ENCODE measurements at places on chromosomes 13 and 19.

DNA sequence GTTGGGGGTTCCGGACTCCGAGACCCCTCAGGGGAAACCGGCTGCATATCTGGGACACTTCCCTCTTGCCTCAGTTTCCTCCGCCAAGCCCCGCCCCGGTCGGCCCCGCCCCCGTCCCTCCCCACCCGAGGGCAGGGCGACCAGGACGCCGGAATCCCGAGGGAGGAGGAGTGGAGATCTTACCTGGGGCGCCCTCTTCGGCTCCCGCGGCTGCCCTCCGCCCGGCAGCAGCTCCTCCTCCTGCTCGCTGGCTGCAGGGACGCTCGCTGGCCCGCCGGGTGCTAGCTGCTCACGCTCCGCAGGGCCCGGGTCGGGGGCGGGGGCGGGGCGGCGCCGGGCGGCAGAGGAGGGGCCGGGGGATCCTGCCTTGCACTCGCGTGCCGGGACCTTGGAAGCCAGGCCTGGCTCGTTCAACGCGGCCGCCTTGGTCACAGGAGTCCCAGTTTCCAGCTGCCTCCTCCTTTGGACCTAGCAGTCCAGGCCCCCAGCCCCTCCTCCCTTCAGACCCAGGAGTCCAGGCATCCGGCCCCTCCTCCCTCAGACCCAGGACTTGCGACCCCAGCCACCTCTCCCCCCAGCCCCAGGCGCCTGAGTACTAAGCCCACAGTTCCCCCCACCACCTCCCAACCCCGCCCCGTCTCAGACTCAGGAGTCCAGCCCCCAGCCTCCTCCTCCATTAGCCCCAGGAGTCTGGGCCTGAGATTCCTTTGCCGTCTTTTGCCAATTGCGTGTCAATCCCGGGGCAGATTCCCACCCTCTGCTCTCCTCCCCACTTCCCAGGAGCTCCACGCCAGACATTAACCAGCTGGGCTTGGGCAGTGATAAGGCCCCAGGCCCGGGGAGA, at the start of gene NTF4:
TSS of gene NTF4 (minus strand) at position 51 of the 844 bp plus-strand sequence. CDS start 2,821 bp downstream, outside the sequence.
- no peak for DNase-seq

DNA sequence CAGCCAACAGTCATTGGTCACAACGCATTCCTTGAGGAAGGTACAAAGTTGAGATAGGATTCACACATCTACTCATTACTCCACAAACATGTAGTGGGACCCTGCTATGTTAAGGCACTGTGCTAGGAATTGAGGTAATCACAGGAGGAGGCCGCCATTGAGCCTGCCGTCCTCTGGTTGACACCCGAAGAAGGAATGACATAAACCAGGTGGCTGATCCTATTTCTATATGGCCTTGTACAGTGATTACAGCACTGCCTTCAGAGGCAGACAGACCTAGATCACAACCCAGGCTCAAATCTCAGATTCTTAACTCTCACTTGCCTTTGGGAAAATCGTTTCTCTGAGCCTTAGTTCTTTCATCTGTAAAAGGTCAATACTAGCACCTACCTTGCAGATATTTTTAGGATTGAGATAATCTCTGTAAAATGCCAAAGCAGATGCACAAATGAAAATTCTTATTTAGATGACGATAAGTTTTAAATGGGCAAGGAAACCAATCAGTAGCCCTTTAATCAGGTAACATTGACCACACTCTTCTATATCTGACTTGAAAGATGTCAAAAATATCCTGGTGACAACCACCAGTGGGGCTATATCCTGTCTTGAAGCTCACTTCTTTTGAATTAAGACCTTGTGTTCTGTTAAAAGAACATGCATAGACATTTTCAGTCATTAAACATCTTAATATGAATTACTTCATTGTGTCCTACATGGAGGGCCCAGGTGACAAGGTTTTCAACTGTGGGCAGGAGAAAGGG, 251.6 kb downstream of the KCTD12 start:
- no peak for DNase-seq

GRCh38 chr13:81223778-81224177, 882.9 kb upstream of the SPRY2 start:
- no peak for DNase-seq

DNA sequence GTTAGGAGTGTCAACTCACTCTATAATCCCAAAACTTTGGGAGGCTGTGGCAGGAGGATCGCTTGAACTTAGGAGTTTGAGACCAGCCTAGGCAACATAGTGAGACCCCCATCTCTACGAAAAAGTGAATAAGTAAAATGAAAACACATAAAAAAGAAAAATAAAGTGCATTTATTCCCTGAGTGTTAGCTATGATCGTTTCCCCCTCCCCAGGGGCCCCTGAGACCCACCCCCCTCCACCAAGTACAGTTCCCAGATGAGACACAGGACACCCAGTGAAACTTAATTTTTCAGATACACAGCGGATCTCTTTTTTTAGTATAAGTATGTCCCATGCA, 28.6 kb upstream of the NANOS3 start:
- DNase-seq, result no peak

DNA sequence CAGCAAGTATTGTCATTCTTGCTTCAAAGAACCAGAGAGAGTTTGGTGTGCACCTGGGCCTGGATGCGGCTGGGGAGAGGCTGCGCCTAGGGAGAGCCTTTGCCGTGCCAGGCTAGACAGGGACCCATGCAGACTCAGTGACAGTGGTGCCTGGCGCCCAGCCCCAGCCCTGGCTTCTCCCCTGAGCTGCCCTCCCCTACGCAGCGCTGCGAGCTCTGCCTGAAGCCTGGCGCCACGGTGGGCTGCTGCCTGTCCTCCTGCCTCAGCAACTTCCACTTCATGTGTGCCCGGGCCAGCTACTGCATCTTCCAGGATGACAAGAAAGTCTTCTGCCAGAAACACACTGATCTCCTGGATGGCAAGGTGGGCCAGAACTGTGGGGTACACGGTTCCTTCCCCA, 12.0 kb downstream of the KMT2B start:
- DNase-seq, result no peak

DNA sequence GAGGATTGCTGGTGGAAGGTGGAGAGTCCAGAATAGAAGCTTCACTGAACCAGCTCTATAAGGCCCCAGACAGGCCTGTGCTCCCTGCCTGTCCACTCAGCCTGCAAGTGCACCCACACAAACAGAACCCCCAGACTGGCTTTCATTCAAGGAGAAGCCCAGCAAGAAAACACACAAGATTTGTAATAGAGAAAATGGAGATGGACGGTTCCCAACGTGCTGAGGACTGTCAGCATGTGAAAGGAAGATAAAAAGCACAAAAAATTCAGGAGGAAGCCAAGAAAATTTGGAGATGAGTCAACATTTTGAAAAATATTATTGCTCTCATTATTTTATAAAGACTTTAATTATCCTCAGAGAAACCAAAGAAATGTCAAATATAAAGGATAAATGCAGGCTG, 218.2 kb upstream of the SLC10A2 start:
- DNase-seq, result no peak

DNA sequence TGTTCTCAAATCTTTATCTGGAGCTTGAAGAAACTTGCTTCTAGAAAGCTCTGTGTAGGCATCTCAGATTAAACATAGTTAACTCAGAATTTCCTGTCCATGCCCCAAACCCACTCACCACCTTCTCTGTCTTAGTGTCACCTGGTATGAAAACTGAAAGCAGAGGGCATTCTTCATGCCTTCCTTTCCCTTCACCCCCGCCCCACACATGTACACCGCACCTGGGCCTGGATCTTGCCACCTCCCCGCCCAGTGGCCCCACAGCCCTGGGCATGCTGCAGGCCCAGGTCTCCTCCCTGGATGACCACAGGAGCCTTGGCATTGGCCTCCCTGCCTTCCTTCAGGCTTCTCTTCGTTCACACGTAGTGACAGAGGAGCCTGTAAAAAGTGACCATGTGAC, 15.8 kb downstream of the CFAP97D2 start:
- no peak for DNase-seq

DNA sequence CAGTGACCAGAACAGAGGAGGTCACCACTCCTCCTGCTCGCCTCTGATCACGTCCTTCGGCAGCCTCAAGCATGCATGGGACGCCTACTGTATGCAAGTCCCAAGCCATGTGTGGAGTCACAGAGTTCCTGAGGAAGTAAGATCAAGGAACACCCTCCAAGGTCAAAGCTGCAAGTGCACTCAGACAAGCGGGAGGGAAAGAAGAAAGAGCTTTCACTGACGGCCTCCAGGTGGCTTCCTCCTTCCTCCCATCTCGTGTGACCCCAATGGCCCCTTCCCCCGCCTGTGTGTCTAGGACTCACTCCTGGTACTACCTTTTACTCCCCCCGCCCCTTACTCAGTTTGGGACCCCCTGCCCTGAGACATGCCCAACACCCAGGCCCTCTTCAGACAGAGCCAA, 6.1 kb downstream of the HAUS8 start:
- DNase-seq, result no peak

GRCh38 chr19:31299665-31300064, 49.6 kb downstream of the TSHZ3 start:
- DNase-seq, result no peak

DNA sequence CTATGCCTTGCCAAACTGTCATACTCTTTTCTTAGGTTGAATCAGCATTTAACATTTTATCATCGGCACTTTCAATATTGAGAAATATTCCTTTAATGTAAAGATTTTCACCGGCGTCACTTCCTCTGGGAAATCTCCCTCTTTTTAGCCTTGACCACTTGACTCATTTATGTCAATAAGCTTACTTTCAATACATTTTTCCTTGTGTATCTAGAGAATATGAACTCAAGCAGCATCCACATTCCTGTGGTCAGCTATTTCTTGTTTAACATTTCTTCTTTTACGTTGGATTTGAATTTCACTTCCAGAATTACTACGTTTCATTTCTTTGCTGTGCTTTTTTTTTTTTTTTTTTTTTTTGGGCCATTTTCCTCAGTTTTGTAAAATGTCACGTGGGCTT, 271.2 kb upstream of the HTR2A start:
- DNase-seq, result peak; percentile 43

GRCh38 chr13:75506018-75506417, 24.0 kb upstream of the TBC1D4 start:
- DNase-seq, result no peak

DNA sequence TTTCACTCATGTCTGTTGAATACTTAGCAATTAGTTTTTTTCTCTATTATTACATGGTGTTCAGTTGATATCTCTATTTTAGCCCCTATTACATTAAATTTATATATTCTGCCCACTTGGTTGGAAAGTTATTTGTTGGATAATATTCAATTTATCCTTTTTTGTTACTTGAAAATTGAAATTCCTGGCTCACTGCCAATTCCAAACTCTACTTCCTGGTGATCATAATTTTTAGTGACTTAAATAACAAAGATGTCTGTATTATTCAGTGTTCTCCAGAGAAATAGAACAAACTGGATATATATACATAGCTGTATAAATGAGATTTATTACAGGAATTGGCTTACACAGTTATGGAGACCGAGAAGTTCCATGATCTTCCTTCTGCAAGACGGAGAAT, 93.6 kb downstream of the GPC5 start:
- DNase-seq, result no peak

GRCh38 chr19:676007-676338, 219 bp upstream of the FSTL3 start:
- DNase-seq, result no peak

GRCh38 chr19:3893509-3894179, 13.2 kb downstream of the ATCAY start:
- DNase-seq, result no peak

- no peak for DNase-seq
Observed at GRCh38 chr13:86825410-86825809, 845.8 kb upstream of the SLITRK5 start.

DNA sequence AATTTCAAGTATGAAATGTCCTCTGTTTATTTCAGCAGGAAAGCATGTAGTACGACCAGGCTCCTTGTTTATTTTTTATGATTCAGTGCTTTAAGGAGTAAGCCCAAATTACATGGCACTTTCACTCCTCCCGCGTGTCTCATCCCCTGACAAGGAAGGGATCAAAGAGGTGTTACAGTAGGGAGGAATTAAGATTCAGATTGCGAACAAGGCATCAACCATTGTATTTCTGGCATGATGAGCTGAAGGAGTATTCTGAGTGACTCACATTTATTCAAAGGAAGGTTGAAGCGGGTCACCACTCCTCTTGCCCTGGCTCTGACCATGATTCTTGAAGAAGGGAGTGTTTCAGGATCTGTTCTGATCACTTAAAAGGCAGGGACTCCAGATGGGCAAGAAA, 46.1 kb upstream of the CNMD start:
- DNase-seq, result no peak

DNA sequence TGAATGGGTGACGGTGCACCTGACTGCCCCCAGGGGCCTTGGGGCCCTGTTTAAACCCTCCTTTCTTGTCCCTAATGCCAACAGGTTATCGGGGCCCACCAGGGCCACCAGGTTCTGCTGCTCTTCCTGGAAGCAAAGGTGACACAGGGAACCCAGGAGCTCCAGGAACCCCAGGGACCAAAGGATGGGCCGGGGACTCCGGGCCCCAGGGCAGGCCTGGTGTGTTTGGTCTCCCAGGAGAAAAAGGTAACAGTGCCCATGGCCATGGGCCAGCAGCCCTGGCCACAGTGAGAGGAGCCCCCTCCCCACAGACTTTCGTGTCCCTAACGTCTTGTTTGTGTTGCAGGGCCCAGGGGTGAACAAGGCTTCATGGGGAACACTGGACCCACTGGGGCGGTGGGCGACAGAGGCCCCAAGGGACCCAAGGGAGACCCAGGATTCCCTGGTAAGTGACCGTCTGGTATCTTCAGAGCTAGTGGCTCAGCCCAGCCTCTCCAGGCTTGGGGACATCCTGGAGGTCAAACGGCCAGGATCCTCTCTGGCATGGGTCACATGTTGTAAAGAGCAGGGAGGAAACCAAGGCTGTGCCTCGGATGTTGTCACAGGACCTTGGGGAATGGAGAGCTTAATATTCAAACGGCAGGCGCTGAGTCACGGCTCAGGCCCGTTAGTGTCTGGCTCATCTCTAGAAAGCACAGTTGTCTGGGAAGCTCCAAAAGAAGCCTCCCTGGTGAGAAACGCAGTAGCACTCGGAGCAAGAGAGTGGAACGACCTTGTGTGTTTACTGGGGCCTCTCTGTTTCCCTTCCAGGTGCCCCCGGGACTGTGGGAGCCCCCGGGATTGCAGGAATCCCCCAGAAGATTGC, 58.3 kb downstream of the RAB20 start:
- no peak for DNase-seq

DNA sequence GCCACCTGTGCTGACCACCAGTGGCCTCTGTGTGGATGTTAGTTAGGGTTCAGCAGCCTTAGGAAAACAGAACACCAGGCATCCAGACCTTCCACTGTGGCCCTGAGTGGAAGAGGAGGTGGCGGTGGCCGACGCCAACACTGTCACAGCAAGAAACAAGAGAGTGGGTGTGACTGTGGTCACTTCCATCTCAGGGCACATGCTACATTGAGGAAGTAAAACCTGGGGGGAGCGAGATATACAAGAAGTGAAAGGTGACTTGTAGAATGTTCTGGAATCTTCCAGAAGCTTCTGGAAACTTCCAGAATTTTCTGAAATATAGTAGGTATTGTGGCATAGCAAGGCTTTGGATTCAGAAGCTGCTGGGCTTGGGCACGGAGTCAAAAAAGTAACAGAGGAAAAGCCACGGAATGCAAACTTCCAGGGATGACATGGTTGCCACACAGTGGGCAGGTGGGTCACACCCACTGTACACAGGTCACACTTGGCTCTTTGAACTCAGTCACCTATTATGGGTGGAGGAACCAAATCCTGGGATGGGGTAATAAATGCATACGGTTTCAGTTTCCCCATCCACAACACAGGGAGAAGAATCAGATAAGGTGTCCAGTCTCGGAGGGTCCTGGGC, 24.3 kb downstream of the GNG7 start:
- no peak for DNase-seq

Data from fibroblast of mammary gland (primary cell).